Muscle of leg (tissue), 16 donors: ENCODE measurements at places on chromosomes 3 and 15.
A peak's percentile ranks its signal among the peaks of the same experiment; 100 is the strongest.

DNA sequence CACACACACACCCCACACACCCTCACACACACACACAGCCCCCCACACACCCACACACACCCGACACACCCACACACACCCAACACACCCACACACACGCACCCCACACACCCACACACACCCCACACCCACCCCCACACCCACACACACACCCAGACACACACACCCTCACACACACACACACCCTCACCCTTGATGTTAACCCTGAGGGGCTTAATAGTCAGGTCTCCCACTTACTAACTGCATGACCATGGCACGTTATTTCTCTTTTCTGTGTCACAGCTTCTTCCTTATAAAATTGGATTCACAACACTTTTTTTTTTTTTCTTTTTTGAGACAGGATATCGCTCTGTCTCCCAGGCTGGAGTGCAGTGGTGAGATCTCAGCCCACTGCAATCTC lies 2.8 kb downstream of the GRM2 start:
- no peak for DNase-seq

- DNase-seq = no peak
Measured at GRCh38 chr3:81864272-81864671, 102.8 kb upstream of the GBE1 start.

- no peak for DNase-seq
Measured at GRCh38 chr3:142270407-142270806, 45.0 kb upstream of the GK5 start.

DNA sequence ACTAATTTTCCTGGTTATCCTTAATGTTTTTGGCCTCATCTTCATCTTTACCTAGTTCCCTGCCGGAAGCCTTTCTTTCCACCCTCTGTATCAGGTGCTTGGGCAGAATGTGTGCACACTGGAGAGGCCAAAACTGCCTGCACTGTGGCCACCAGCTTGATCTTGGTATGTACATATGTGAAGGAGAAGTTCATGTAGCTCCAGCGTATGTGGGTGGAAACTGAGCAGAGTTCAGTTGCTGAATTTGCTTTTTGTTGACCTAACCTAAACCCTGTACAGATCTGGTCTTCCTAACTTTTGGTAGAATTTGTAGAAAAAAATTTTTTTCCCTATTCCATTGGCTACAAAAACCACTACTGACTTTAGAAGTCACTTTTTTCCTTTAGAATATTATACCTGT lies 65.9 kb upstream of the IGSF10 start:
- no peak for DNase-seq

GRCh38 chr15:58453931-58454793 lies 22.4 kb downstream of the LIPC start:
- DNase-seq = peak; percentile 55

GRCh38 chr3:183044547-183045229 lies 54.6 kb downstream of the MCCC1 start:
- no peak for DNase-seq

- peak; percentile 25 for DNase-seq
Measured at GRCh38 chr3:58471025-58471887, 20.6 kb upstream of the KCTD6 start.

DNA sequence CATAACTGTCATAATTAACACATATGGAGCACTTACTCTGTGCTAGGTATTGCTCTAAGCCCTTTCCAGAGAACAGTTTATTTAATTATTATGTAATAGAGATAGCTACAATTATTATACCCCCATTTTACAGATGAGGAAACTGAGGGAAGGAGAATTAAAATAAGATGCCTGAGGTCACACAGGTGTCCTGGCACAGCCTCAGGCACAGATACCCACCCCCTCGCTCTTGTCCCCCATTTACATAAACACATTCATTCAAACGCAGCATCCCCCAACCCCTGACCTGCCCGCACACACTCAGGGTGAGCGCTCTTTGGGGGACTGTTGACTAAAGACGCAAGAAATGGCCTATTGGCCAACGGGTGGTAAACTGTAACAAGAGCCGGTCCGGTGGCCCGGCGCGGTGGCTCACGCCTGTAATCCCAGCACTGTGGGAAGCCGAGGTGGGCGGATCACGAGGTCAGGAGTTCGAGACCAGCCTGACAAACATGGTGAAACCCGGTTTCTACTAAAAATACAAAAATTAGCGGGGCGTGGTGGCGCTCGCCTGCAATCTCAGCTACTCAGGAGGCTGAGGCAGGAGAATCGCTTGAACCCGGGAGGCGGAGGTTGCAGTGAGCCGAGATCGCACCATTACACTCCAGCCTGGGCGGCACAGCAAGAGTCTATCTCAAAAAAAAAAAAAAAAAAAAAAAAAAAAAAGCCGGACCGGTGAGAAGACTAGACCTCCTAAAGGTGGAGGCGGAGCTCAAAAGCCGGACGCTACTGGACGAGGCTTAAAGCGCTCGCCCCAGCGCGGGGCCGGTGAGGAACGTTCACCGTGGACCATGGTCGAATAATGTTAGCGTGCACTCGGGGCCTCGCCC lies 1.9 kb upstream of the ISL2 start:
- no peak for DNase-seq

- no peak for DNase-seq
Measured at GRCh38 chr15:80549654-80550053, 145.5 kb upstream of the ABHD17C start.

- DNase-seq = no peak
Measured at GRCh38 chr3:47872916-47873315, 70.0 kb downstream of the DHX30 start.

- peak; percentile 43 for DNase-seq
Measured at GRCh38 chr3:141279077-141279967, 47.7 kb downstream of the PXYLP1 start.

GRCh38 chr3:149489060-149489690 lies 14.7 kb downstream of the TM4SF4 start:
- no peak for DNase-seq
